ENCODE measurements at places on chromosomes 5 and 9.

- no peak for DNase-seq
Measured at GRCh38 chr5:67085616-67086015, 111.0 kb downstream of the CD180 start.

DNA sequence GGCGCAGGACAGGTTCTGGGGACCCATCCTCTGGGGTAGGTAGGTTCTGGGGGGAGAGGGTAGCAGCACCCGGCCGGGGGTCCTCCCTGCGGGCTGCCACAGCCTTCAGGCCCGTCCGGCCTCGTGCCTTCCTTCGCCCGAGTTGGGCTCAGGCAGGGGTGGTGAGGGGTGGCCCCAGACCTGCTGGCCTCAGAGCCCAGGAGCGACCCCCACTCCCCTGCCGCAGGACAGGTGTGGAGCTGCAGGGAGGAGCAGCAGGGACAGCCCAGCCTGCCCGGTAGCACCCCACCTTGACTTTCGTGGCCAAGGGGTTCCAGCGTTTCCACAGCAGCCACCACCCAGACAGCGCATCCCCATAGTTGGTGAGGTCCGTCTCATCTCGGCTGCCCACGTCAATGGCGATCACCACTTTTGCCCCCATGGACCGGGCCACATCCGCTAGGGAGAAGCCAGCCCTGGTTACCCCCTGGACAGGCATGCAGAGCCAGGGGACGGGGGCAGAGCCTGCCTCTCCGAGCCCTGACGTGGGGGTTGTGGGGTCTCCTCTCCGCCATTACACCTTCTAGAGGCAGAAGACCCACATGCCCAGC, 3.4 kb upstream of the NSMF start:
- DNase-seq: no peak

DNA sequence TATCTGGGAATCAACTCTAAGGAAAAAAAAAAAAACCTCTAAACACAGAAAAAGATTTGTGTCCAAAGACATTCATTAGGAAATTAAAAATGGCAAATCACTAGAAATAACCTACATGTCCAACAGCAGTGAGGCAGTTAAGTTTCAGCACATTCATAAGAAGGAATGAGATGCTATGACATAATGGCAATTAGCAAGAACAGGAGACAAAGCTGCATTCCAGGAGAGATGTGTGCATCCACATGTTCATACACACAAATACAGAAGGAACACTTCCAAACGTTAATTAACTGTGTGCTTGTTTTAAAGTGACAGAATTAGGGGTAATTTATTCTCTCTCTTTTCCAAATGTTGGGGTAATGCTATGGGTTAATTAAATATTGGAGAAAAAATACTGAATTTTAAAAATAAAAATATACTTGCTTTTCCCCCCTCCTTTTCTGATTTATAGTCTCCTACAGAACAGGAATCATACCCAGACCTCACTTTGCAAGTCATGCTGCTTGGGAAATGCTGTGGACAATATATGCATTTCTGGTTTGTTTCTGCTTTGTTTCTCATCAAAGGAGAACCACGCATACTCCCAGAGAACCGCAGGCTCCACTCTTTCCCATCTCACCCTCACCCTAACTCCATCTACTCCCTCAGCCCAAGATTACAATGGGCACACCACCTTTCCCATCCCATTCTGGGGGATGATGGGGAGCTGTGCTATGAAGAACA, 114.1 kb downstream of the CDK5RAP2 start:
- no peak for DNase-seq

DNA sequence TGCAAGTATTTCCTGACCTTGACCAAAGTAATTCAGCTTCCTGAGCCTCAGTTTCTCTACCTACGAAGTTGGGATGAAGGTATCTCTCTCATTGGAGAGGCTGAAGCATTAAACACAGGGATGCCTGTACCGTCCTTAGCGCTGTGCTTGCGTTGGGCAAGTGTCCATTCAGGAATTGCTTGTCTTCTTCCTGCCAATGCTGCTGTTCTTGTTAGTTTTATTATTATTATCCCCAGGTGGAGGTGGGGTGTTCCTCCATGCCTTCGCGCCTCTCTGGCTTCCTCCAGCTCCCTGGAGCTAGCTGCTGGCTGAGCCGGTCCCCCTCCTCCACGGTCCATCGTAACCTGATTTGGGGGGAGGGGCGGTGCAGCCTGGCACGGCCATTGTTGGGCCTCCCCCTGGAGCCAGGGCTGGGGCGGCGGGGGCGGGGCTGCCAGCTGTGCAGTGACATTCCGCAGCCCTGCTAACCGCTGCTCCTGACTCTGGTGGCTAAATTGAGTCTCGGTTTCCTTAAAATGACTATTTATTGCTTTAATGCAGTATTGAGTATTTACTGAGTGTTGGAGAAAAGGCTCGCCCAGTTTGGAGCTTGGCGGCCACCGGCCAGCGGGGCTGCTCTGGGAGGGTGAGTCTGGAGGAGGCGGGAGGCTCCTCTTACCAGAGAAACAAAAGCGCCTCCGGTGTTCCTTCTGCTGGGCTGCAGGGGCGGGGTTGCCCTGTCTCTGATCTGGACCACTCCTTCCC, 51.3 kb downstream of the LMX1B start:
- no peak for DNase-seq

GRCh38 chr9:16090907-16091629, 538.2 kb downstream of the CCDC171 start:
- no peak for DNase-seq

- DNase-seq: no peak
Measured at GRCh38 chr9:133377721-133378216, 1.6 kb downstream of the STKLD1 start.

DNA sequence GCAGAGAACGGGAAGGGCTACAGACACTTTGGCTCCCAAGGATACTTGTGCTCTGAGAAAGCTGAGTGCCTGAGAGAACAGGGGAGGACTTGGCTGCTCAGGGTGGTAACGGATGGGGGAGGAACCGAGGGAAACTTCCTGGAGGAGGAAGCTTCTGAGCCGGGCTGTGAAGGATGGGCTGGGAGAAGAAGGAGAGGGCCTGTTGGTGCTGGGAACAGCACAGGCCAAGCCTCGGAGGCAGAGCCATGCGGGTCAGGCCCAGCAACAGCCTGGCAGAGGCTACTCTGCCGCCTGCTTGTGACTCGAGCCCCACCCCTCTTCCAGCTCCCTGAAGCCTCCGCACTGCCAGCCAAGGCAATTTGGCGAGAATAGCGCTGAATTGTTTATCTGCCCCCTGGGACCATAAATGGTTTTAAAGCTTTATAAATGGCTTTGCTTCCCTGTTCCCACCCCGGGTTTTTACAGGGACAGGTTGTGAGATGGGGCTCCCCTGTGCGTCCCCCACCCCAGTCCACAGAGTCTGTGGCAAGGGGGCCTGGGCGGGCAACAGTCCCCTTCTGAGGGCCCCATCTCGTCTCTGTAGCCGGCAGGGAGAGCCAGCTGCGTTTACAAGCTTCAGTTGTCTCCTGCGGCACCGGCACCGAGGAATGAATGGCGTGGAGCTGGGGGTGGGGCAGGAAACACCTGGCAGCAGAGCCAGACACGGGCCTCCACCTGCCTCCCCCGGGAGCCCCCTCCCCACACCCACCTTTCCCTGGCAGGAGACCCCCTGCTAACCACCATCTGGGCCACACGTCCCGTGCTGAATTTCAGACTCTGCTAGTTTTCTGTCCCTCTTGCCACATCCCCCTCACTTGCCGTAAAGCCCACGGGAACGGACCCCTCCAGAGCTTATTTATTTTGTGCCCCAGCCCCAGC, 24.4 kb downstream of the FAM163B start:
- no peak for DNase-seq

DNA sequence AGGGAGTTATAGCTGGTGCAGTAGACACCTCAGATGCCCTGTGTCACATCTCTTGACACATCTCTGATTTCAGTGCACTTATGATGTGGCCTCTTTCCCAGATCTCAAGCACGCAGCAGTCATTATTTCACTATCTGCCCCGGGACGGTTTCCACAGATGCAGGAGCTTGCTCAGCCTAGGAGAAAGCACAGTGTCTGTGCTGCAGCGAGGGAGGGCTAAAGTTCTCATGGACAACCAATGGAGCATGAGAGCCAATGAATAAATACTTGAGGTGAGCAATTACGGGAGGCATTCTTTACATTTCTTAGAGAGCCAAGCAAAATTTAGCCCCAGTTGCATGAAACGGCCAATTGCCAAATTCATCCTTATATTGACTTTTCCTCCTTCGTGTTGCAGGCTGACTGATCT, 7.4 kb upstream of the MOB3B start:
- no peak for DNase-seq

GRCh38 chr5:56148453-56148971, 84.6 kb downstream of the ANKRD55 start:
- no peak for DNase-seq

DNA sequence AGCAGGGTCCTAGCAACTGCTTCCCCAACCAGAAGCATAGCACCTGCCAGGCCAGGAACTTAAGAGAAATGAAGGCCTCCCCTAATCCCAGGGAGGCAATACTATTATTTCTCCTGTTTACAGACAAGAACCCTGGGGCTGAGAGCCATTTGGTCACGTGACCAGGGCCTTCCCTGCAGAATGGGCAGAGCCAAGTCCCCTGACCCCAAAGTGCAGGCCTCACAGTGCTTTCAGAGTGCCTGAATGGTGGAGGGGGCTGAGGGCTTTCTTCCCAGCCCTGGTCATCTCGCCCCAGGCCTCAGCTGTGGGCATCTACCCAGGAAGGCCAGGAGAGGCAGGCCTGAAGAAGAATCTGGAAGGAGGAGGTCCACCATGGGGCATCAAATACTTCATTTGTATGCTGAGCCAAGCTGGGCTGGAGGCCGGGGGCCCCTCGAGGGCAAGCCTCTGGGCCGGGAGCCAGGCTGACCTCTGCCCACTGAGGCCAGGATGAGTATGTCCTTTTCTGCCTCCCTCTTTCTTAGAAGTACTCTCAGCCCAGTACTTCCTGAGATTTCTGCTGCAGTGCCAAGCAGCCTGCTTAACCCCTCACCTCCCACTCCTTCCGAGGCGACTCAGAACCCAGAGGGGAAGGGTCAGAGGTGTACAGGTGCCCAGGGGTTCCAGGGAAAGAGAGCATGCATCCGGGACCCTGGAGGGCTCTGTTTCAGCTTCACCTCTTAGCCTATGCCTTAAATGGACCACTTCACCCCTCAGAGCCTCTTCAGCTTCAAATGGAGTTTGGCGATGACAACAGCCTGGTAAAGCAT, 18.9 kb upstream of the DUSP1 start:
- no peak for DNase-seq

- DNase-seq: no peak
Measured at GRCh38 chr5:38166832-38167231, 91.5 kb upstream of the EGFLAM start.

DNA sequence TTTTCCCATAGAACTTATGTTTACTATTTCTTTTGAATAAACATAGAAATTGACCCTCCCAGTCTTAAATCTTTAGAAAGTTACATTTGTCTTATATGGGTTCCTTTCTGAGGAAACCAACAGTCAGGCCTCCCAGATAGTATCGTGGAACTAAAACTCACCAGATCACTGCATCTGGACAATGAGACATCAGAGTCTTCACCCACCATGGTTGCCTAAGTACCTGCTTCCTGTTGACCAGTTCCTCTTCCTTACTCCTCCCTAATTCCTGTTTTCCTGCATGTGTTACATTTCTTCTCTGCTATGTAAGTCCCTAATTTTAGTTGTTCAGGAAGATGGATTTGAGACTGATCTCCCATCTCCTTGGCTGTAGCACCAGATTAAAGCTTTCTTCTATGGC, 462.2 kb downstream of the DIRAS2 start:
- no peak for DNase-seq

DNA sequence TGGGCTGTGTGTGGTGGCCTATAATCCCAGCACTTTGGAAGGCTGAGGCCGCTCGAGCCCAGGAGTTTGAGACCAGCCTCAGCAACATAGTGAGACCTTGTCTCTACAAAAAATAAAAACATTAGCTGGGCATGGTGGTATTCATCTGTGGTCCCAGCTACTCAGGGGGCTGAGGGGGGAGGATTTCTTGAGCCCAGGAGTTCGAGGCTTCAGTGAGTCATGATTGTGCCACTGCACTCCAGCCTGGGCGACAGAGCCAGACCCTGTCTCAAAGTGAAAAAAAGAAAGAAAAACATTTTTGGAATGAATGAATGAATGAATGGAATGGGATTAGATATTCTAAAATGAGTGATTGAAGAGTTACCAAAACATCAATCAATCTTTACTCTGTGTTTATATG, 85.8 kb downstream of the FGF1 start:
- no peak for DNase-seq

DNA sequence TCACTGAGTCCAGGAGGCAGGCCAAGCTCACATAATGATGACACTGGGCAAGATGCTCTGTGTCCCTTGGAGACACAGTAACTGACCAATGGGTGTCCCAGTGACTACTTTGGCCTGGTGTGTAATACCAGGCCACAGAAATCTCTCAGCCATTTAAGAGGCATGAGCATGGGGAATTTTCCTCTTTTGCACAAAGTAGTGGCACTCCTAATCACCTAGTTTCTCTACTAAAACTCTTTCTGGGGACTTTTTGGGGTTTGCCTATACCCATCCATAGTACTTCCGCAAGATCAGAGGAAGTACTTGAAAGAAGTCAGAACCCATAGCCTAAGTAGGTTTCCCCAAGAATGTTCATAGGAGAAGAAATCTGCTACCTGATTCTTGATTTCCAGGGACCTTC, 161.9 kb downstream of the ARSB start:
- DNase-seq: no peak

- DNase-seq: no peak
Measured at GRCh38 chr5:113215401-113216060, 219.3 kb downstream of the TSSK1B start.

DNA sequence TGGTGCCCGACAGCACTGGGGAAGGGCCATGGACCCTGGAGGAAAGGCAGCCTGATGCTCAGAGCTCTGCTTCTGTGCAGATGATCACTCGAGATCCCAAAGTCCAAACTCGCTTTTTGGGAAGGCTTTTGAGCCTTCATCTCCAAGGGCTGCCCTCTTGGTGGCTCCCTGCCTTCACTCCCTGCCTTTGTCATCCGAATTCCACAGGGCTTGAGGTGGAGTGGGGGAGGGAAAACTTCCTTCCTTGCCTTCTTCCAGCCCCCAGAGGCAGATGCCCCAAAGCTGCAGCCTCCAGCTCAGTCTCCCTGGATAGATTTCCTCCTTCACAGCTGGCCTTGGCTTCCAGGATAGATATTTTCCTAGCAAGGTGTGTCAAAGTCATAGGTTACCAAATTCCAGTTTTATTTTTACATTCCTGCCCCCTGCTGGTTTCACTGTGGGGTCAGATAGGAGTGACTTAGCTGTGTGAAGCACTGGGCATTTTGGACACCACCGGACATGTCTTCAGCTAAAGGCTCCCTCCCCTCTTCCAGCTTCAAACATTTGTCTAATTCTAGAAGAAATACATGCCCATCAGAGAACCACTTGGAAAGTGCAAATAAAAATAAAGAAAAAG, 268.2 kb downstream of the HSPA4 start:
- no peak for DNase-seq

GRCh38 chr5:53256746-53257145, 147.2 kb upstream of the MOCS2 start:
- DNase-seq: no peak

DNA sequence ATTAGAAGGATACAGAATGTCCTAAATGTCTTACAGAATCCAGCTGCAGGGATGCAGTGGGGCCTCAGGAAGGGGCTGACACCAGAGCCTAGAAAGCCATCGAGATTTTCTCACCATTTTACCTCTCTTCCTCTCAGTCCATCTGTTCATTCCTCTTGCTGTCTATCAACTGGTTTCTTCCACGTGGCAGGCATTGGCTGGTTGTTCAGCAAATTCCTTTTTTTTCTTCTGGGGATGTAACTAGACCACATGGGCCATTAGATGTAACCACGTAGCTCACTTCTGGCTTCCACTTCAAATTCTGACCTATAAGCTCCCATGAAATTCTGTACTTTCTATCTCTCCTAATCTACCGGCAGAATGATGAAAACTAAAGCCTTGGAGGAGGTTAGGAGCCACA, 93.6 kb upstream of the MTAP start:
- no peak for DNase-seq

- DNase-seq: no peak
Measured at GRCh38 chr5:372996-373709, 51.6 kb downstream of the AHRR start.

All from kidney capillary endothelial cell (primary cell).